ENCODE measurements at places on chromosomes 6 and 20. TPM values are rescaled to one million over a fixed set of nuclear protein-coding genes. Genes with fewer than 3 reads are reported as not detected.

The DDO gene
- polyA plus RNA-seq: 10.7 TPM

The TAF11 gene
- 25.1 TPM for polyA plus RNA-seq

The SLC26A8 gene
- not detected for polyA plus RNA-seq

The SLC17A2 gene
- polyA plus RNA-seq: not detected

The RPS6KA2 gene
- polyA plus RNA-seq: 34.0 TPM

The KCNK17 gene
- 2.5 TPM for polyA plus RNA-seq

The DIDO1 gene
- polyA plus RNA-seq: 23.3 TPM

The C20orf96 gene
- polyA plus RNA-seq: 4.2 TPM

The NMBR gene
- not detected for polyA plus RNA-seq

The ECHDC1 gene
- polyA plus RNA-seq: 31.9 TPM

The C6orf141 gene
- polyA plus RNA-seq: 0.72 TPM

The UBE2C gene
- polyA plus RNA-seq: 0.25 TPM

The RAD21L1 gene
- not detected for polyA plus RNA-seq
